Liver (tissue), 10 donors: ENCODE measurements at places on chromosomes 4 and X.

DNA sequence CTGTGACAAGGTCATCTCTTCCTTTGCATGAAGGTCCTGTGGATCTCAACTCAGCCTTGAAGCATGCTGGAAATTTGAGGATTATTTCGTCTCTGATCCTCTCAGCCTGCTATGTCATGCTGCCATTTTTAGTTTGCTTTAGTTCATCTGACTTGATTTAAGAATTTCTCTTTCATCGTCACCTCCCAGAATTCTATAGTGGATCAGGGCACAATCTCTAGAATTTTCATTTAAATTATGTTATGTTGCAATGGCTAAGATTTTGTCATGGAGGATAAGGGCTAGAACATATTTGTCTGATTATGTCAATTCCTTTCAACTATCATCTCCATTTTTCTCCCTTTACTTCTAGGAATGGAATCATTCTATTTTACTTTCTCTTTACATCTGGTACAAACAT is 98.8 kb downstream of the PCDH10 start:
- DNase-seq = no peak

DNA sequence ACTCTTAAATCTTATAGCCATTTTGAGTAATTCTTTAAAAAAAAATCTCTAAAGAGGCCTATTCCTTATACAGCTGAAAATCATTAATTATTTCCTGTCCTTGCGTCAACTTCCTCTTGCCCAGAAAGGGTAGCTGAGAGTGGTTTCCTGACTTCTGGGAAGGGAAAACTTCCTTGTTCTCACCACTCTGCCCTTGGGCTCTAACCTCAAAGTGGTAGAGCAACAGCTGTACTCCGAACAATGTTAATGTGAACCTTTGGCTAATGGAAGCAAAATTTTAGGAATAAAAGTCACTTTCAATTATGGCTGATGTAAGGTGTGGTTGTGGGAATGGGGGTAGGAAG is 15.3 kb downstream of the KLHL2 start:
- DNase-seq = no peak

- DNase-seq = no peak
Measured at GRCh38 chr4:89483833-89484232, 176.2 kb upstream of the GPRIN3 start.

DNA sequence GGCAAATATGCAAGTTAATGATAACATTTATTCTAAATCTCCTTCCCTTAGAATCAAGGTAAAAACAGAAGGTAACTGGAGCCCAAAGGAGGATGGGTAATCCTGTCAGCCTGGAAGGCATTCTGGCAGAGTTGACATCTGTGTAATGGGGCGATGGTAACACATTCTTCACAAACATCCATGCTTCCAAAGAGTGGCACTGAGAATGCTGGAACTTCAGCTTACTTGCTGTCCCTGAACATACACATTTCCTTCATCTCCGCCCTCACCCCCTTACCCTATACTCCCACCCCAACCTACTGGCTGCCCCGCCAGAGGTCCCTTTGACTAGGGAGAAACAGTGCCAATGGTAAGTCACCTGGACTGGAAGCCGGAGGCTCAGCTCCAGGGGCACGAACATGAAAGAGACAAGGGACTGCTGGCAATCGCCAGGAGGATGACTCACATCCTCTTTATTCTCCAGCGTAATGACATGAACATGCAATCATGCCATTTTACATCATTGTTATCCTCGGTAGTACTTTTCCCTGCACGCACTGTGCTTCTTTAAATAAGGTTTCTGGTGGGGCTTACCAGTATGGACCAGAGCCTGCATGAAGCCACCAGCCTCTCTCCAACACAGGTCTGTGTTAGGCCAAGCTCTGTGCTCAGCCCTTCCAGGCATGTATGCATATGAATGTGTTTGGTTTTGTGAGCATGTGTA is 694.2 kb upstream of the TENM3 start:
- DNase-seq = no peak

GRCh38 chr4:19195696-19196095 is 1056.0 kb upstream of the SLIT2 start:
- DNase-seq = no peak
